ENCODE measurements at places on chromosomes 12 and 14.

DNA sequence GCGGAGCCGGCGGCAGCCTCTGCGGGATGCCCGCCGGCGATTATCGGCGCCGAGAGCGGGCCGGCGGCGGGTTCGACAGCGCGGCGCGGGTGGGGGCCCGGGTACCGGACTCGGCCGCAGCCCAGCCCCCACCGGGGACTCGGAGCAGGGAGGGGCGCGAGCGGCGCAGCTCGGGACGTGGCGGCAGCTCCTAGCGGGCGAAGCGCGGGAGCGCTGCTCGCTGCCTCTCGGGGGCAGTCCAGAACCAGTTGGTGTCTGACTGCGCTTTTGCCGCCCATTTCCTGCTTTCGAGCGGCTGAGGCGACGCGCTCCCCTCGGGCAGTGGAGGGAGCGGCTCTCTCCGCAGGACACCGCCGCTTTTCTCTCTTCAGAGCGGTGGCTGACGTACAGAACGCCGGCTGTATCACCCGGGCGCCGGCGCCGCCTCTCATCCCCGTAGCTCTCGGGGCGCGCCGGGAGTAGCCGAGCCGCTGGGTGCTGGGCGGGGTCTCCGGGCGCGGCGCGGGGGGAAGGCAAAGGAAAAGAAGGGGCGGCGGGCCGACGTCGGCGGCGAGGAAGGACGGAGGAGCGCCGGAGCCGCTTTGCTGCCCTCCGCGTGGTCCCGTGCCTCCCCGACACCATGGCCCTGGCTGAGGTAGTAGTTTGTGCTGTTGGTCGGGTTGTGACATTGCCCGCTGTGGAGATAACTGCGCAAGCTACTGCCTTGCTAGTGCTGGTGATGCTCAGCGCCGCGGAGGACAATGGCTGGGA lies 136.6 kb downstream of the MON2 start:
- peak; percentile 94 for DNase-seq

DNA sequence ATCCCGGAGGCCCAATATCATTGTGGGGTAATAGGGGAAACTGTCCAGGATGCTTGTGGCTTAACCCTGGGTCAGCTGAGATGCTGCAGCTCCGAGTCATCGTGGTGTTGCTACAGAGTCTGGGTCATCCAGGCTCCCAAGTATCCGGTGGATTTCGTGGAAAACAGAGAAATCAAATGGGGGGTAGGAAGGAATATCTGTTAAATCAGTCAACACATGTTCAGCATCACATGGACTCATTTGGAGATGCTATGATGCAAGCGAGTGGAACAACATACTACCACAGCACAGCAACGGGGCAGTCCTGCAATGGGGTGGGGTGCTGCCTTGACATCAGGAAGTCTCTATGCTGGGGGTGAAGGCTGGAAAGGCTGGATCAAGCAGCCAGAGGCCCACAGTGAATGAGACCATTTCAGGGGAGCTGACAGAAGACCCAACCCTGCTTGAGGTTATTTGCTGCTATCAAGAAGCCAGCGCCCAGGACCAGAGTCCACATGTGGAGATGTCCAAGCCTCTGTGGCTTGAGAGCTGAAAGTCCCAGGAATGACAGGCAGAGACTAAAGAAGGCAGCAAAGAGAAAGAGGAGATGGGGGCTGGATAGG lies 22.9 kb downstream of the VDR start:
- no peak for DNase-seq

- DNase-seq, result no peak
Measured at GRCh38 chr12:53495903-53496751, 3.1 kb downstream of the MAP3K12 start.

DNA sequence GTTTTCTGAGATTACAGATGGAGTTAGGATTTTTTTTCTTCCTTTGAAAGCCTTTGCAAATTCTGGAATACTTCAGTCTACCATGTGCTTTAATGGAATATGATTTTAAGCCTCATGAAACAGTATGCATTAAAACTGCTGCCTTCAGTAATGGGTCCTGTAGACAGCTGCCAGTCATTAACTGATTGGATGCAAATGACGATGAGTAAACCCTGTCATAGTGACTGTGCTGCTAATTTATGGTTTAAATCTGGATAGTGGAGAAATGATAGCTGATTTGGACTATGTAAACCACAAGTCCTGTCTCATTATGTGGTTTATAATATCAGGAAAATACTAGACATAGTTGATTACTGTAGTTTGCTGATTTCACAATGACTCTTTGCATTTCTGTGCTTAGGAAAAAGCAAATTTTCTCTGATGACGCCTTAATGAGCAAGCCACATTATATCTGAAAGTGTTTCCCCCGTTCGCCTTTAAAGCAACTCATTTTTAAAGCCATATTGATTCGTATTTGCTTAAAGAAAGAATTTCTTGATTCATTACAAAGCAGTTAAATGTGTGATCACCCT lies 217.6 kb downstream of the TMTC2 start:
- no peak for DNase-seq

DNA sequence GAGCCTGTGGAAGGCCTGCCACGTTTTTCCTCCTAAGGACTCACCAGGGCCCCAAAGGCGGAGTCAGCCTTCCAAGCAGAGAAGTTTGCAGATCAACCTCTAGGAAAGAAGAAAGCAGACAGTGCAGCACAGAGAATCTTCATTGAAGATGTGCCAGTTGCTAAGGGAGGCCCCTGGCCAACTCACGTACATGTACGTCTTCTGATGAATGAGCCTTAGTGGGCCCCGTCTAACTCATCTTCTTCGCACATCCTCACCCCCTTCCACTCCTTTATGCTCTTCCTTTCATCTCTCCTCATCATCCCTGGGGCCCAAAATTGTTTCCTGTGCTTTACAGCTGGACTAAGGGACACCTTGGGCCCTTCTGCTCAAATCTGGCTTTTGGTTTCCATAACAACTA lies 703.0 kb upstream of the TBX3 start:
- DNase-seq, result no peak

GRCh38 chr12:59004456-59004855 lies 84.2 kb upstream of the LRIG3 start:
- DNase-seq, result no peak

- DNase-seq, result no peak
Measured at GRCh38 chr14:72332871-72333270, 400.6 kb downstream of the RGS6 start.
